NCI-H2081 (cell line): ENCODE measurements at places on chromosomes 11 and 22.
A peak's percentile ranks its signal among the peaks of the same experiment; 100 is the strongest.

GRCh38 chr11:15194671-15195415 is 80.1 kb downstream of the INSC start:
- no peak for DNase-seq

DNA sequence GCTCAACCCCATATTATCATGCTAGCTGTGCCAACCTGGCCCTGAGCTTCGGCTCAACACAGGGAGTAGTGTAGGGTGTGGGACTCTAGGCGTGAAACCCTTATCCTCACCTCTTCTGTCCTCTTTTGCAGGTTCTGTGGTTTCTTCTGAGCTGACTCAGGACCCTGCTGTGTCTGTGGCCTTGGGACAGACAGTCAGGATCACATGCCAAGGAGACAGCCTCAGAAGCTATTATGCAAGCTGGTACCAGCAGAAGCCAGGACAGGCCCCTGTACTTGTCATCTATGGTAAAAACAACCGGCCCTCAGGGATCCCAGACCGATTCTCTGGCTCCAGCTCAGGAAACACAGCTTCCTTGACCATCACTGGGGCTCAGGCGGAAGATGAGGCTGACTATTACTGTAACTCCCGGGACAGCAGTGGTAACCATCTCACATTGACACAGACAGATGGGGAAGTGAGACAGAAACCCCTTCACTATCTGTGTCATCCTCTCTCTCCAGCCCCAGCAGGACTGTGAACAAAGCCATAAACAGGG is 76.4 kb downstream of the GGTLC2 start:
- no peak for DNase-seq

DNA sequence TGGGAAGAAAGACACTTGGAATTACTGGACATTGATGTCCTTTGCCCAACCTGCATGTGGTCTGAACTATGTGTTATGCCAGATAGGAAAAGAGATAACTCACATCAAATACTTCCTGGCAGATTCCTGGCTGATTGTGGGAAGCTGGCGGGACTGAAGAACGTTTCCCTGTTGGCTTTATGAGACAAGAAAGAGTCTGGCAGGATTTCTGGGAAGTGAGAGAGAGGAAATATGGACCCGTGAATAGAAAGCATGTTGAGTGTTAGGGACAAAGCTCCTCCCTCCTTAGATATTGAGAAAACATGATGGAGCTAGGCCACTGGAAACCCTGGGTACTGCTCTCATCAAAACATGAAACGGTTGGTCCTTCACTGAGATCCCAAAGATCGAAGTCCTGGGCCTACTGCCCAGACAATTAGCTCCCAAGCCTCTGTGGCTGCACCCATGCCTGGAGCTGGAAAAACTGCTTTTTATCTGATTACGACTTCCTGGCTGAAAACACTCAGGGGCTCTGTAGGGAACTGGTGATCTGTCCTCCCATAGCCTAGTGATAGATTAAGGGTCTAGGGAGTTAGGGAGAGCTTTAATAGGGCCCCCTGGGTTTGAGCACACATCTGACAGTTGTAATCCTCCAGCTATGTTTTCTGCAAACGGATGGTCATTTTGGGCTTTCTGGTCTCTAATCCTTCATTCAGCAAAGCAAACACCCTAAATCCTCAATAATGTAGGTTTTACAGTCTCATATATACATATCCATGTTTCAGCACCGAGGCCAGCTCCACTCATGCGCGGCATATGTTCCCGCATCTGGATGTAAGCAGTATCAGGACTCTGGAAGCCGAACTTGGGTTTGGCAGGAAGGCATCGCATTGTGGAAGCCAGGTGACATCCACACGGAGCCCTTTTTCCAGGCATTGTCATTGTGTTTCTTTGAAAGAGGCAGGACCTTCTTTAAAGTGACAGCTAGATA is 6.1 kb upstream of the B3GAT1 start:
- DNase-seq = peak; percentile 51

DNA sequence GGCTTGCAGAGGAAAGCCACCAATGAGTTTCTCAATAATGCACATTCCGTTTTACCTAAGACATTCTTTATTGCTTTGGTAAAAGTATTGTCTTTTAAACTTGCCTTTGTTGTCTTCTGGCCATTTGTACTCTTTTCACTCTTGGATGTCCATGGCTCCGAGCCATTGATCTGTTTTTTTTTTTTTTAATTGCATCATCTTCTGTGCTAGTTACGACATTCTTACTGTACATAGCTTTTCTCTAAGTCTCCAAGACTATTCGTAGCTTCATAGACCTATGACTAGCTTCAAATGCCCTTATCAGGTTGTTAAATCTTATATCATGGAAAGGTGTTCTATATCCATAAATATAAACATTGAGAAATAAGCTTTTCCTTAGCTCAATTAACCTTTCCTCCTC is 1522.6 kb downstream of the FAM181B start:
- DNase-seq = no peak

- no peak for DNase-seq
These were observed 38.8 kb downstream of the SMCO4 start for GRCh38 chr11:93504110-93505095.

DNA sequence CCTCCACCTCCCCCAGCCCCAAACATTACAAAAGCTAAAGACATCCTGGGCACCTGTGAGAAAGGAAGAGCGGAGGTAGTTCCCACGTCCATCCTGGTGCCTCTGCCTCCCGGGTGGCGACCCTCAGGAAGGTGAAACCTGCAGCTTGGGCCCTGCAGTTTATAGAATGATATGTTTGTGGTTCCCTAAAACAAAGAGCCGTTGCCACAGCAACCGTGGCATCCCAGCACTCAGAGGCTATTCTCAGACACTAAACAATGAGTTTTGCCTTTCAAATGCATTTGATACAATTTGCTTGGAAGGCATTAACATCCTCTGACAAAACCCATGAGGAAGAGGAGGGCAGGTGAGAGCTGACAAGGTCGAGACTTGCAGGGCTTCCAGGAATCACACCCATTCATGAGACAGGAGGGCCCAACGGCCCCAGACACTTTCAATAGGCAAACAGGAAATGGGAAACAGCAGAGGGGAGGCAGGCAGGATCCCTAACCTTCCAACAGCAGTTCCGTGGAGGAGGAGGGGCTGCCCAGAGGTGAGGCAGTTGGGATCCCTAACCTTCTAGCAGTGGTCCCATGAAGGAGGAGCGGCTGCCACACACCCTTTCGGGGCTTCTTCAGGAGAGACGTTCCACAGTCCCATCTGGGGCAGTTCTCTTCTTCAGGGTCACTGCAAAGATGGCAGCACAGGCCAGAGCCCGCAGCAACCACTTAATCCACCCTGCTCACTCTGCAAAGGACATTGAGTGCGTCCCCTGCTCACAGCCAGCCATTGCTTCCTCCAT is 379.2 kb downstream of the SHANK2 start:
- no peak for DNase-seq

DNA sequence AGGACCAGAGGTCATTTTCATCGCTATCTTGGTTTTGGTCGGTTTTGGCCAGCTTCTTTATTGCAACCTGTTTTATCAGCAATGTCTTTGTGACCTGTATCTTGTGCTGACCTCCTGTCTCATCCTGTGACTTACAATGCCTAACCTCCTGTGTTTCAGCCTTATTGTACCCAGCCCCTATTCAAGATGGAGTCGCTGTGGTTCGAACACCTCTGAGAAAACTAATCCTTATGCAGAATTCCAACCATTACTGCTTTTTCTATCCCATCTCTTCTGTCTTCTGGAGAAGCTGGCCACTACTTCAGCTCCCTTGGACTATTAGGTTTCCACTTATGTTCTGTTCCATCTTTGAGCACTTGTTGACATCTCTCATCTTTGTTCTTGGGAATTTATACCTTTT is 62.6 kb downstream of the METTL15 start:
- no peak for DNase-seq

DNA sequence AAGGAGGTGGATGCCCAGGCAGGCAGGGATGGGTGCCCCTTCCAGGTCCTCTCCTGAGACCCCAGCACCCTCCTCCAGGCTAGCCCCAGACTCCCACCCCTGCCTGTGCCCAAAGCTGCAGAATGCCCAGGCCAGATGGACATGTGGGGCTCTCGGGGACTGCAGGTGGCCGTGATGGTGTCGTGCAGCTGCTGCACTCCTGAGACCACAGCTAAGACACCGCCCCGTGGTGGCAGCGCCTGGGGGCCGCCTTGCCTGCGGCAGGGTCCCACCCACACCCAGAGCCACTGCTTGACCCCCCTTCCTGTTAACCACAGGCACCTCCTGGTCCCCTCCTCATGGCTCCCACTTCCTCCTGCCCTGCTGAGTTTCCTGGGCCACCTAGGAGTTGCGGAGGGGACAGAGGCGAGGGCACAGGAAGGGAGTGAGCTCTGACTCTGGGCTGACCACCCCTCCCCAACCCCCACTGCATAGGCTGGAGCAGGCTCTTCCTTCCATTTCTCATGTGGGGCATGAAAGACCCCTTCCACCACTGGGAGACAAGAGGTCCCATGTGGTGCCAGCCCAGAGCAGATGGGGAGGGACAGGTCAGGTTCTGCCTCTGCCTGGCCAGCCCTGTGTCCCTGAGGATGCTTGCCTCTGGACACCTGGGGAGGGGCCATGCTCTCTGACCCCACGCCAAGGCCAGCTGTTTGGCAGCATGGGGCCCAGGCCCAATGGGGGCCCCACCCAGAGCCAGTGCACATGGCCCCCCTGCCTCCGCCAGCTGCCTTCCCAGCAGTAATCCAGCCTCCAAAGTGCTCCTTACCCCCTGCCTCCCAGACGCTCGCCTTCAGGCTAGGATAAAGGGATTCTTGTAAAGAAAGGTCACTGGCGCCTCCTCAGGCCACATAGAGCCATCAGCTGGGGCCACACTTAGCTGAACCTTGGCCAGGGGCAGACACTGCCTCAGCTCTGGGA is 29.3 kb downstream of the OSBPL5 start:
- DNase-seq = no peak

DNA sequence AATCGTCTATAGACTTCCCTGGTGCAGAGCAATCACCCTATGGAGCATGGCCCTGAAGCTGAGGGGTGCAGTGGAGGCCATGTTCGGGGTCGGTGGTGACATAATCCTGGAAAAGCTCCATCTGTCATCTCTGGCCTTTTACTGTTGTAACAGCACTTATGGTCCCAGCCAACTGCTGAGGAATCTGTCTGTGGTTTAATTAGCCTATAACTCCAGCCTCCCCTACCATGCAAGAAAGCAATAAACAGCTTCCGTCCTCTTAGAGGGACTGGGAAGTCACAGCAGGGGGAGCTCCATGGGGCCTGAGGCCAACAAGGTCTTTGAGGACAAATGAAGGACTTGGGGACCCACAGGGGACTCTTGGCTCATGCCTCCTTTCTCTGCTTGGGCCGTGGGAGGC is 159.1 kb upstream of the NECTIN1 start:
- no peak for DNase-seq

DNA sequence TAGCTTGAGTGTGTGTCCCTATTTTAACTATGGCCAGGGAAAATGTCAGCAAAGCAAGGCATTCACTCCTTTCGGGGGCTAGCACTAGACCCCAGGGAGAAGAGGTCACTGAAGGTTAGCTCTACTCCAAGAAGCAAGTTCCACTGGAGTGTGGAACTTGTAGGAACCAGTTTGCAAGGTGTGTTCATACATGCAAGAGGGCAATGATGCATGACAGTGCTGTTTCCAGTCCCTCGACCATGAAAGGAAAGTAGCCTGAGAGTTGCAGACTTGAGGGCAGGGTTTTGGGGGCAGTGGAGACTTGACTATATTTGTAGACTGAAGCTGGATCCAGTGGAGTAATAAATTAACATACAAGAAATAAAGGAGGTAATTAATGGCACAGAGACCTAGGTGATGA is 21.6 kb upstream of the SLC36A4 start:
- no peak for DNase-seq

DNA sequence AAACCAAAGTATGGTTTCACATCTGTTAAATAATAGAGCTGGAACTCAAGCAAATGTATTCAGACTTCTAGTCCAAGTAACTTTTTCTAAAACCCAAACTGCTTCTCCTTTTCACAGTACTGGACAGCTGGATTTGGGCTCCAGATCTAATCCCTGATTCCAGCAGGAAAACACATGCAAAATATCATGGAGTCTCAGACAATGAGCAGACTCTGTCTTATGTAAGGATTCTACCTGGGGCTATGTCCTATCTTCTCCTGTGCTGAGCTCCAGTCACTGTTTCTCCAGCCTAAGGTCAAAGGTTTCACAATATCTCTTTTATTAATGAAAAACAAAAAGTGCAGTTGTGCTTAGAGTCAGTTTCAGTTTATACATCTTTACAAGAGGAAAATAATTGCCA is 83.2 kb upstream of the EED start:
- DNase-seq = no peak

DNA sequence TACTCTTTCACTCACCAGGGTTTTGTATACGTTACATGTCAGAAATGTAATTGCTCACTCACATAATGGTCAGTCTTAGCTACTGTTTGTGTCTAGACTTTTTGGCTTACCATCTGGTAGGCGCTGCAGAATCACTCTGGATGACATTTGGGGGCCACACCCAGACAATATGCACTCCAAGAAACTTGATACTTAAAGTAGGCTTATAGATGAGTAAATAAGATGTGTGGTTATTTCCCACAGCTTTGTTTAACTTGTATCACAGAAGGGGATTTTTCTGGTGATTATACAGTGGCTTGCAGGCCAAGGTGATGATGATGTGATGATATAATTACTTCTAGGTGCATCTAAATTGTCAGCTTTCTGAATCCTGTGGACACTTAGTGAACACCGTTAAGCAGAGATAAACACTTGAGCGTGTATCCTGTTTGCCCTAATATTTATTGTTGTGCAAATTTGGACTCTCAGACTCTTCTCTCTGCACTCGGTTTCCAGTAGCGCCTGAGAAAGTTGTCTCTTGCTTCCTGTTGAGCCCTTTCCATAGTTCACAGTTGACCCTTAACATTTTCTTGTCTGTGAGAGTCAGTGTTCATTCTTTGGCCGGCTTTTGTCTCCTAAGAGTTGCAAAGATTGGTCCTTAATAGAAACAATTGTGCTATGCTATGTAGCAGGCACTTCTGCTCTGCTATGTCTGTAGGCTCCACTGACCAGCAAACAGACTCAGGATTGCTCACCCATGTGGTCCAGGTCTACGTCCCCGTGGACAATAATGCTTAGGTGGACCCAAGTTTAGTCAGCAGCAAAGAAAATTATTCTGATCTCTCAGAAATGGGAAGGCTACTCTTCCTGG is 89.3 kb downstream of the PRR5L start:
- no peak for DNase-seq

GRCh38 chr11:13229136-13229535 is 48.5 kb upstream of the BMAL1 start:
- no peak for DNase-seq

GRCh38 chr11:1782031-1782590 is 18.4 kb upstream of the CTSD start:
- DNase-seq = no peak

GRCh38 chr11:24793479-24793878 is 296.6 kb downstream of the LUZP2 start:
- no peak for DNase-seq

DNA sequence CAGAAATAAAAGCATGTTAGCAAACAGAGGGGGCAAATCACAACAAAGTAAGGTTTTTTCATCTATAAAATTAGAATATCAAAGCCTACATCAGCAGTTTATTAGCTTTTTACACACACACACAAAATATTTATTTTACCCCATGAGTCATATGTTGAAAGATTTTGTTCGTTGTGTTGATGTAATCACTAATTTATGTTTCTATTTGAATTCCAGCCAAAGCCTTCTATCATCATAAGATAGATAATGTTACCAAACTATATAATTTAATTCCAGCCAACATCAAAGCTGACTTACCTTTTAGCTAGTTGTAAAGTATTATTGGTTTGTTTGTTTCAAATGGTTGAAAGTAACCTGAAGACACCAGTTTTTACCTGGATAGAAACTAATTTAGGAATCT is 458.0 kb upstream of the ARHGAP42 start:
- no peak for DNase-seq

- no peak for DNase-seq
These were observed 51.7 kb downstream of the RAB30 start for GRCh38 chr11:83019888-83020579.
